ENCODE measurements at places on chromosomes 1 and 21.

- DNase-seq: no peak
Observed at GRCh38 chr1:9503001-9503675, 36.1 kb upstream of the SLC25A33 start.

DNA sequence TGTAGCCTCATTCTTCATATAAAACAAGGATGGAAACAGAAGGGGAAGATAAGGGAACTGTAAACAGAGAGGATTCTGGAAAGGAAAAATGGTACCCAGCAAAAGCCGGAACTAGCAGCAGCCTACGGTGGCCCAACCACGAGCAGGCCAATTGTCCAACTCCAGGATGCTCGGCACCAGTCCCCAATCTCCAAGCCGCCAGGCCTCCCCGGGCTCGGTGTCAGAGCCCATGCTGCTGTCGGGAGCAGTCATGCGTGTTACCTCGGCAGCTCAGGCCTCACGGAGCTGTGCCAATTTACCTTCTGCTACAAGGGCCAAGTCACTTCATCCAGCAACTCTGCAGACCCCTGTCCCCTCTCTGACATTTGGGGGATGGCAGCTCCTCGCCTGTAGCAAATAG, 130.8 kb downstream of the ZBTB18 start:
- DNase-seq: peak; percentile 23

DNA sequence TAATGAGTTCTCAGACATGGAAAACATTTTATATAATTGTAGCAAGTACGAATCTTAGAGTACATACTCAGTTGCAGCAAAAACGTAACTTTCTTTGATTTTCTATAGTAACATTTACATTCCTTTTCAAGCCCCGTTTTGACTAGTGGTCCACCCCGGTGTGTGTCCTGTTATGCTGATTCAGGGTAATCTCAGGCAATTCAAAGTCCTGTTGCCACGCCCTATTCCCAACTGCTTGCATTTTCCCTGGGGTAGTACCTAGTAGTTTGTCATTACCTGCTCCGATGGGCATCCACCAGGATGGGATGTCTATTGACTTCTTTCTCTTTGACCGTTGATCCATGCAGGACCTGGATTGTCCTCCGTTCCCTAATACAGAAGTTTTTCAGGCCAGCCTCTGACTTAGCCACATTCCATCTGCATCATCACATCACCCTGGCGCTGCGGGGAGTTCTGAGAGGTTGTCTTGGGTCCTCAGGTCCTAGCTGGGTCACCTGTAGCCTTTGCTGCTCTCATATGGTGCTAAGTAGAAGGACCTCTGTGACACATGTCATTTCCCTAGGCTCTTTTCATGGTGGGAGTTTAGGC, 15.0 kb upstream of the FCAMR start:
- DNase-seq: no peak

DNA sequence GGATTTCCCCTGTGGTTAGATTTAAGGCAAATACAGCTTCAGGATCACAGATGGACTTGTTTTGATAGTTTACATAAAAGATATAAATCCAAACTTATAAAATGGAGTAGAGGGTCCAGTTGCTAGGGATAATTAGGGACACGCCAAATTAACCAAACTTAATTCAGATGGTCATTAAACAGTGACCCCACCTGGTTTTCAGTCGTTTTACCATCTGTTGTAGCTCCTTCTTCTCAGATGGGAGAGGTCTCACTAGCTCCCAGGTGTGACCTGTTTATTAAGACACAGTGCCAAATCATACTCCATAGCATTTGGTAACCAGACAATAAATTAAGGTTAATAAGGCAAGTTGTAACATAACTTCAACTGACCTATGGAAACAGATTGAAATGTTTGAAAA, 8.1 kb upstream of the GADD45A start:
- DNase-seq: no peak

- peak; percentile 9 for DNase-seq
Observed at GRCh38 chr1:22861764-22862440, 110.8 kb downstream of the LACTBL1 start.

- DNase-seq: no peak
Observed at GRCh38 chr1:175884369-175884768, 141.0 kb upstream of the TNR start.

GRCh38 chr1:25538191-25538767, 5.1 kb upstream of the LDLRAP1 start:
- no peak for DNase-seq

- no peak for DNase-seq
Observed at GRCh38 chr1:159092036-159092760, 15.6 kb upstream of the AIM2 start.

DNA sequence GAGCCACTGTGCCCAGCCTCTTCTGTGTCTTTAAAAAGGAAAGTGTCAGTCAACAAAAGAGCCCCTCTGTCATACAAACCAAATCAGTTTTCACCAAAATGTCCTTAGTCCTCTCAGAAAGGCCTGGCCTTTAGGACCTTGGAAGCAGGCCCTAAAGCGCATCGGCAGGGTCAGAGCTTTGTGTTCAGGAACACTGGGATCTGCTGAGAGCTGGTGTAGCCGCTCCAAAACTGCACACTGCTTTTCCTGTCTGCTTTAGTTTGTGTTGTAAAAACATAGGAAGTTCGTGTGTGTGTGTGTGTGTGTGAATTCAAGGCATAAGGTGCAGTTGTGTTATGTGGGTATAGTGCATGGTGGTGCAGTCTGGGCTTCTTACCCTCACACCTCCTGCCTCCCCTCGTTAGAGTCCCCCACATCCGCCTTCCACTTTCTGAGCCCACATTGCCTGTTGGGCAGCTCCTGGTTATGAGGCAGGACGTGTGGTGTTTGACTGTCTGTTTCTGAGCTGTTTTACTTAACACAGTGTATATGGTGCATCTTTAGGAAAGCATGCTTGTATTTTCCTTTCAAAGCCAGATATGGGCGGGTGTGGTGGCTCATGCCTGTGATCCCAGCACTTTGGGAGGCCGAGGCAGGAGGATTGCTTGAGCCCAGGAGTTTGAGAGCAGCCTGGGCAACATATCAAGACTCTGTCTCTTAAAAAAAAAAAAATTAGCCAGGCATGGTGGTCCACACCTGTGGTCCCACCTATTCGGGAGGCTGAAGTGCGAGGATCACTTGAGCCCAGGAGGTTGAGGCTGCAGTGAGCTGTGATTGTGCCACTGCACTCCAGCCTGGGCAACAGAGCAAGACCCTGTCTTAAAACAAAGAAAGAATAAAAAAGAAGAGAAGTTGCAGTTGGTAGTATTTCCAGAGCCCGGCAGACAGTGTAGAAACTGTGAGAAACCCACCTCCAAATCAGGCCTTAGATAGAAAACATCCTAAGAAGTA, 12.4 kb downstream of the IBA57 start:
- DNase-seq: no peak

DNA sequence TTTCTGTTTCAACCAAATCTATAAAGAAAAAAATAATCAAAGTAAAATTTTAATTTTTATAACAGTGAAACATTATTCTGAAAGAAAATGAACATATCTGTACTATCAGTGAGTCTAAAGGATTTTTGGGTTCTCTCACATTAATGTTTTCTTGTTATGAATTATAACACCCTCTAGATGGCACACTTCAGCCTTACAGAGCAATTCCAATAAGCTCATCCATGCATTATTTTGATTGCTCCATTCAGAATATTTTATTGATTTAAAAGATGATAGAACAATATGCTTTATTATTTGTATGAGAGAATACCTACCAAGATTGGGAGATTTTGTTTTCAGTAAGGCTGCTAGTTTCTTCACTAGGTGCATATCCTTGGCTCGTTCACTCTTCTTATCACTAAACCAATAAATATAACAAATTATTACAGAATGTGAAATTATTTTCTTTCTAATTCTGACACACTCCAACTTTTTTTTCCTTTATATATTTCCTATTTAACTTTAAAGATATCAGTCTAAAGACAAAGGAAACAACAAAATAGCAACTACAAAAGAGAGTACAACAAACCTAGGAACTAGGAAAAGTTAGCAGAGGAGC, 82.4 kb downstream of the RAB3GAP2 start:
- peak; percentile 25 for DNase-seq

DNA sequence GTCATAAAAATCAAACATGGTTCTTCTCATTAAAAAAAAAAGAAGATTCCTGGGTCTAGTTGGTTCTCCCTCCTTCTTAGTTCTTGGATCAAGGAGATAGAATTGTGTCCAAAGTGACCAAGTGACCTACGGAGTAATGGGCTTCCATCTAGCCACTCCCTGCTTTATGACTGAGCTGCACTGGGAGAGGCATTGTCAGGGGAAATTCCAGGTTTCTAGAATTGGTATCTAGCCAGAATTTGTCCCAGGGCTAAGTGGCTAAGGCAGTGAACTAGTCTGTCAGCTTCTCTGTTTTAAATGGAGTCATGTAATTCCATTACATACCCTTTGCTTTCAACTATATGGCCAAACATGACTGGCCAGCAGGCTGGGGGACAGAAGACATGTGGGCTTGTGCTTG, 40.1 kb upstream of the ERG start:
- DNase-seq: no peak

DNA sequence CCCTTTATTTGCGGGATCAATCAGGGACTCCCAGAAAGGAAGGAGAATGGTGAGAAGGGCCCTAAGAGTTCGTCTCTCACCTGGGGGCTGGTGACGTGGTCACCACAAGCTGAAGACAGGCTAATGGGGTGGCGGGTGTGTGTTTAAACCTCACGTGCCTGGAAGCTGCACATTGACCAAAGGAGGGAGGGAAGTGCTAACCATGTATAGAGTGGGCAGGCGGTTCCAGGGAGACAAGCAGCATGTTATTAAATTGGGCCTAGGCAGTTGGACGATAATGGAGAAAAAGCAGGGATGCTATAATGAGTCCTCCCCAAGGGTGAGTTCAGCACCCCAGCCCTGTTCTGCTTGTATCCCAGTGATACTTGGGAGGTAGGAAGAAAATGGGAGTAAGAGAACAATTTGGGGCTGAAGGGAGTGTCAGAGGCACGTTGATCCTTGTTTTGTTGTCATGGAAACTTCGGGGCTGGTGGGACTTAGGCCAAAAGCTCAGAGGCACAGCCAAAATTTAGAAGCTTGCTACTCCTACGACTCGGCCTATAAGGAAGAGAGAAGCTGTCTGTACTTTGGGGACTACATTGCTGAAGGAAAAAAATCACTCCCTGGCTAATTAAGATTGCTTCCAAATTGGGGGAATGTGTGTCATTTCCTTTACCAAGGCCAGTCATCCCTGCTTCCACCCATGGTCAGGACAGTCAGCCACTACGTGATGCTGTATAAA, 33.2 kb upstream of the EPHA8 start:
- DNase-seq: no peak

DNA sequence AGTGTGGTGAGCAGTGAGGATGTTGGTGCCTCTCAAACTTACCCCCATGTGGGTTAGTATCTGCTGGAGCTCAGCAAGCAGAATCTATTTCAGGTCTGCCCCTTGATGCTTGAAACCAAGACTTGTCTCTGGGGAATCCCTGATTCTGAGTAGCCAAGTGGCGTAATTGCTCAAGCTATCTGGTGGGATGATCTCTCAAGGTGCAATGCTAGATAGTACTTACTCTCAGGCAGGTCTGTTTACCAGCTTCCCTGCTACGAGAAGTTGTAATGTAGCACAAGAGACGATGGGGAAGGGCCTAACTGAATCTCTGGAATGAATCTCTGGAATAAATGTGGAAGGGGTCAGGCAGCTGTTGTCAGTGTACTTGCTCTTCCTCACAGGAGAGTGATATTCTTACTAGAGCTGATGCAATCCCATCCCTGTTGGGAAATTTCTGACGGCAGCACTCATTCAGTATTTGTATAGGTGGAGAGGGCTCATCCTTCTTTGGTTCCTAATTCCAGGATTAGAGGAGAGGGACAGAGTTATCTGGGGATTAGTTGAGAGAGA, 65.4 kb downstream of the MACF1 start:
- peak; percentile 61 for DNase-seq

- DNase-seq: no peak
Observed at GRCh38 chr21:21666689-21667088, 668.5 kb downstream of the NCAM2 start.

GRCh38 chr1:153533689-153534201, 2.0 kb downstream of the S100A6 start:
- DNase-seq: no peak

- no peak for DNase-seq
Observed at GRCh38 chr1:76494807-76495206, 372.5 kb upstream of the ST6GALNAC5 start.

GRCh38 chr1:36051821-36052220, 32.1 kb upstream of the TEKT2 start:
- no peak for DNase-seq

GRCh38 chr1:153262070-153262366, 2.5 kb downstream of the LORICRIN start:
- no peak for DNase-seq

DNA sequence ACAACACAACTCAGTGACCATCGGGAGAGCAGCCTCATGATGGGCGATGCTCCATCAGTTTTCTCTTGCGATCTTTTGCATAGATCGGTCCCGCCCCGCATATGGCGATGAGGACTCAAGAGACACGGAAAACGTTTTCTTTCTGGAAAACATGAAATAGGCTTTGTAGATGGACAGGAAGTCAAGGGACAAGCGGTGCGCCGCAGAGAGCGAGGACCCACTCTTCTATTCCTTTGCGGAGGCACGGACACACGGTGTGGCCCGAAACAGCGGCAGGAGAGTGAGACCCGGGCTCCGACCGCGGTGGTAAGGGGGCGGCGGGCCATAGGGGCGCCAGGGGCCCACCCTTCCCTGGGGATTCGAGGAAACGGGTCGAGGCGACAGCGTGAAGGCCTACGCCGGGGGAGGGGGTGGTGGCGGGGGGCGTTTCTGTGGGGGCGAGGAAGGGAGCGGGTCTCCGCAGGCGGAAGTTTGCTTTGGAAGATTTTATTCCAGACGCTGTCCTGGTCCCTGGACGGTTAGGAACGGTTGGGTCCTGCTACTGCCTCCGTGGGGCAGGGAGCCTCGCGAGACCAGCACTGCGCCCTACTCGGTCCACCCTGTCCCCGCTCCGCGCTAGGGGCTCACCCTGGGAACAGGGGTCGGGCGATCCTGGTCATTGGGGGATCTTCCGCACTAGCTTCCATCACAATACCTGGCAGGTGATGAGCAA, 796 bp upstream of the TDRKH start:
- DNase-seq: peak; percentile 62

DNA sequence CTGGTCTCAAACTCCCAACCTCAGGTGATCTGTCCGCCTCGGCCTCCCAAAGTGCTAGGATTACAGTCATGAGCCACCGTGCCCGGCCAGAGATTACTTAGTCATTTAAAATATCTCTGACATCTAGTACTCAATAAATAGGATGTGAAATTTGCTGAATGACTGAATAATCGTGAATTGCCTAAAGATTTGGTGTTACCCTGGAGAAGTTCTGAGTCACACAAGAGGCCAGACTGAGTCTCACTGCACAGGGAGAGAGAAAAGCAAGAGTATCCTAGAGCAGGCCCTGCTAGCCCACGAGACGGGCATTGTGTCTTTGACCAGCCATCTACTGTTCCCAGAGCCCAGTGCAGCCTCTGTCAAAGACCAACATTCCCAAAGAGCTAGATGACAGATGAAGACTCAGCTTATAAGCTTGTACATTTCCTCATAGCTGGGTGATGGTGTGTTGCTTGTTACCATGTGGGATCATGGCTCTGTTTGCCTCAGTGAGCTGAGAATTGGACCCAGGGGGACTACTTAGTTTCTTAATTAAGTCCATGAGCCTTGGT, 5.6 kb upstream of the EIF4G3 start:
- no peak for DNase-seq

All from SK-N-DZ (cell line).